ENCODE measurements at places on chromosomes 1 and 21. TPM values are rescaled to one million over a fixed set of nuclear protein-coding genes. Genes with fewer than 3 reads are reported as not detected.
A peak's percentile ranks its signal among the peaks of the same experiment; 100 is the strongest.

DNA sequence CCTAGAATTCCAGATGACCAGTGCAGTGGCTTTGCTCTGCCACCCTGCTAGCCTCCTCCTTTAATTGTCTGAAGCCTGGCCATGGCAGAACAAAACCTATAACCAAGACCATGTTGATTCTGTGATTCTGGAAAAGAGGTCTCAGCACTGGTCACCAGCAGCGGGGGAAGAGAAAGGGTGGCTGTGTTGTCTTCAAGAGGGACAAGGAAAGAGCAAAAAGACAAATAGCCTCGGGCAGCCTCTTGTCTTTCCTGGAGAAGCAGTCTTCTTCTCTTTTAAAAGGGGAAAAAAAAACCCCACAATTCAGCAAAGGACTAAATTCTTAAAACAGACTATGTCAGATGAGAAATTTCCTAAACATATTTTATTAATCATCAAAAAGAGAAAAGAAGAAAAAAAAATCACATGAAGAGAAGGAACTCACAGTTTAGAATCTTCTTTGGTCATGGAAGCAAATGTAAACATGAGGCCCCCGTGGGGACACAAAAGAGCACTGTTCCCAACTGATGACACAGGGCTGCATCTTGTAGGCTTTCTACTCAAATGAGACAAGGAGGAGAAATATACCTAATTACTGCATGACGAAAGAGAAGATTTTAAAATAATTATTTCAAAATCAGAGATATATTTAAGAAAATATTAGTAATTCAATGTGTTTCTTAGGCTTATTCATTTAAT is 36.3 kb upstream of the RAP1GAP start:
- H3K27me3 ChIP-seq = no peaks in the 10 kb centered on the region
- no peak for DNase-seq
- no peak overlapping the region for H3K4me3 ChIP-seq
- peaks cover 21% of the 10 kb centered on the region for H3K36me3 ChIP-seq

GRCh38 chr1:66648901-66649595 is 103.2 kb upstream of the DYNLT5 start:
- no peaks in the 10 kb centered on the region for H3K36me3 ChIP-seq
- no peaks in the 10 kb centered on the region for H3K27me3 ChIP-seq
- H3K4me1 ChIP-seq = no peaks in the 10 kb centered on the region
- no peak overlapping the region for H3K27ac ChIP-seq
- DNase-seq = no peak

DNA sequence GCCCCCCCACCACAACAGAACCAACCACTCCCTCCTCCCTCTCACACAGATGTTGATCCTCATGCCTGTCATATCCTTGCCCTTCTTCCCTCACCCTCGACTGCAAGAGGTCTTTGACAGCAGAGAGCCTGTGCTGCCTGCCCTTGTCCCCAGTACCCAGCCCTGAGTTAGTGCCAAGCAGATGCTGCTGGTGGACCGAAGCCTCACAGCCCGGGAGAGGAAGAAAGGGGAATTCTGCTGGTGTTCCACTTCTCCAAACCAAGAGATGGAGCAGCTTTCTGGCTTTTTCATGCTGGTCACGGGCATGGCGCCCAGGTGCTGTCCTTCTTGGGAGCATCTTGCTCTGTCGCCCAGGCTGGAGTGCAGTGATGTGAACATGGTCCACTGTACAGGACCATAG is 69.1 kb downstream of the SLC66A1 start:
- no peaks in the 10 kb centered on the region for H3K27me3 ChIP-seq
- H3K36me3 ChIP-seq = peaks cover 87% of the 10 kb centered on the region
- H3K27ac ChIP-seq = no peak overlapping the region
- DNase-seq = no peak
- H3K4me3 ChIP-seq = no peak overlapping the region

GRCh38 chr1:59768792-59769735 is 45.7 kb upstream of the HOOK1 start:
- H3K4me3 ChIP-seq = no peak overlapping the region
- H3K27me3 ChIP-seq = no peaks in the 10 kb centered on the region
- H3K36me3 ChIP-seq = no peaks in the 10 kb centered on the region
- peaks cover 6% of the 10 kb centered on the region for H3K4me1 ChIP-seq
- peak; percentile 64 for DNase-seq
- H3K27ac ChIP-seq = peak overlapping the region; percentile 49

GRCh38 chr1:94144836-94145235 is 23.9 kb upstream of the ABCA4 start:
- no peaks in the 10 kb centered on the region for H3K27me3 ChIP-seq
- no peaks in the 10 kb centered on the region for H3K4me1 ChIP-seq
- H3K36me3 ChIP-seq = no peaks in the 10 kb centered on the region

DNA sequence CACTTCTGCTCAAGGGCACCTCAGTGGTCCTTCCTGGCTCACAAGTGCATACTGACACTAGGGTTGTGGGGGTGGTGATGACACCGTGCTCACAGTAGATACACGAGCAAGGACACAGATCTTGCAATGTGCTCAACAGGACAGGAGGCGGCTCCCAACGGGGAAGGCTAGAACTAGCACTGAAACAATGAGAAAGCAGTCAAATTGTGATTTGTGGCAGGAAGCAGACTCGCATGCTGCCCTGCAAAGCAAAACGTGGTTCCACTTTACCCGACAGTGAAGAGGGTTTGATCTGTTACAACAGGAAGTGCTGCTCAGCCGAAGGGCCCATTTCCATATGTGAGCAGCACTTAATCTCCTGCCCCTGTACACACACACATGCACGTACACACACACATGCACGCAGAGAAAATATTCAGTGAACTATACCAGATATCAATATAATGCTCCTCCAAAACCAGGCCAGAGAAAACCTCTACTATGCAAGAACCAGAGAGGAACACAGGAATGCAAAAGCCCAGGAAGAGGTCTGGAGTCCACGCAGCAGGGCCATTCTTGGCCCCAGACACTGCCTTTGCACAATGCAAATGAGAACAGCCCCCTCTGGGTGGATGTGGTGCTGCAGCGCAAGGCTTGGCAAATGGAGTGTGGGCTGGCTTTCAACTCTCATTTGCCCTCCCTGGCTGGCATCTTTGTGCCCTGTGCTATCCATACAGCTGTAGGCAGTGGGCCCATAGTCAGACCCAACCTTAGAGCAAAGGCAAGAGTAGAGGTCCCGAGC is 47.1 kb downstream of the KANK4 start:
- no peak overlapping the region for H3K27ac ChIP-seq
- no peak overlapping the region for H3K4me3 ChIP-seq
- H3K27me3 ChIP-seq = no peaks in the 10 kb centered on the region
- H3K4me1 ChIP-seq = no peaks in the 10 kb centered on the region

ATP6V1G3 gene
- total RNA-seq = not detected

HES2 gene
- total RNA-seq = not detected

GRCh38 chr1:230849451-230850224 is 18.7 kb downstream of the C1orf198 start:
- peak; percentile 91 for DNase-seq
- H3K36me3 ChIP-seq = peaks cover 29% of the 10 kb centered on the region
- H3K27ac ChIP-seq = peak overlapping the region; percentile 67
- no peak overlapping the region for H3K4me3 ChIP-seq
- peaks cover 30% of the 10 kb centered on the region for H3K4me1 ChIP-seq

TCEA3 gene
- total RNA-seq = 125 TPM

GRCh38 chr1:220966881-220967611 is 87.8 kb downstream of the HLX start:
- H3K36me3 ChIP-seq = no peaks in the 10 kb centered on the region
- H3K4me1 ChIP-seq = no peaks in the 10 kb centered on the region
- H3K4me3 ChIP-seq = no peak overlapping the region
- no peaks in the 10 kb centered on the region for H3K27me3 ChIP-seq
- H3K27ac ChIP-seq = no peak overlapping the region
- peak; percentile 7 for DNase-seq

DNAI4 gene
- total RNA-seq = 9.5 TPM

CCDC30 gene
- 2.0 TPM for total RNA-seq

DNA sequence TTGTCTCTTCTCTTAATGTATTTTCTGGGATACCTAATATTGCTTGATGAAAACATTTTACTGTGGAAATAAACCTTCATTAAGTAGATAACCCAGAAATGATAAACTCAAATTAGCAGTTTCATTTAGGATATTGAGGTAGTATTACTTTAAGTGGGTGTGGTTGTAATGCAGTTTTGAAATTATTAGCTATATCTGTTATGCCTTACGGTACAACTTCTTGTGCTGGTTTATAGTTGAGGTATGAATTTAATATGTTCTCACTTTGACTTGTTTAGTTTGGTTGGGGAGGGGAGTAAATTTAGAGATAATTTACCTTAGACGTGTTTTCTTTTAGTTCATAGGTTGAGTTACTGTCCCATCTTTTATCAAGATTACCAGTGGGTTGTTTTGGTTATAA is 111.0 kb downstream of the POU2F1 start:
- no peaks in the 10 kb centered on the region for H3K4me1 ChIP-seq
- H3K36me3 ChIP-seq = no peaks in the 10 kb centered on the region
- no peak for DNase-seq

RAB3B gene
- total RNA-seq = 0.14 TPM

KRTAP21-2 gene
- total RNA-seq = not detected

DNA sequence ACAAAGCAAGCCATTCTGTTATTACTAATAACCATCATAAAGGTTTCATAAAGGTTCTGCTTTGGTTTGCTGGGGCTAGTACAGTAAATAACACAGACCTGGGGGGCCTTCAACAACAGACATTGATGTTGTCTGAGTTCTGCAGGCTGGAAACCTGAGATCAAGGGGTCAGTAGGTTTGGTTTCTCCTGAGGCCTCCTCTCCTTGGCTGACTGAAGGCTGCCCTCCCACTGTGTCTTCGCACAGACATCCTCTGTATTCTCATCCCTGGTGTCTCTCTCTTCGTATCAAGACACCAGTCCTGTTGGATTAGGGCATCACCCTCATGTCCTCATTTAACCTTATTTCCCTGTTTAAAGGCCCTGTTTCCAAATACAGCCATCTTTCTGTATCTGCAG is 37.3 kb downstream of the HUNK start:
- H3K27me3 ChIP-seq = peaks cover 16% of the 10 kb centered on the region
- no peak for DNase-seq
- peaks cover 16% of the 10 kb centered on the region for H3K4me1 ChIP-seq

KCNH1 gene
- 6.8 TPM for total RNA-seq

GRCh38 chr1:38153778-38154470 is 107.3 kb upstream of the POU3F1 start:
- H3K4me1 ChIP-seq = no peaks in the 10 kb centered on the region
- no peak overlapping the region for H3K4me3 ChIP-seq
- no peak for DNase-seq

All from stomach (tissue), 19 donors.